ENCODE measurements at places on chromosomes 5 and 9.

- no peak for DNase-seq
Observed at GRCh38 chr9:96449523-96449844, 485 bp upstream of the HABP4 start.

DNA sequence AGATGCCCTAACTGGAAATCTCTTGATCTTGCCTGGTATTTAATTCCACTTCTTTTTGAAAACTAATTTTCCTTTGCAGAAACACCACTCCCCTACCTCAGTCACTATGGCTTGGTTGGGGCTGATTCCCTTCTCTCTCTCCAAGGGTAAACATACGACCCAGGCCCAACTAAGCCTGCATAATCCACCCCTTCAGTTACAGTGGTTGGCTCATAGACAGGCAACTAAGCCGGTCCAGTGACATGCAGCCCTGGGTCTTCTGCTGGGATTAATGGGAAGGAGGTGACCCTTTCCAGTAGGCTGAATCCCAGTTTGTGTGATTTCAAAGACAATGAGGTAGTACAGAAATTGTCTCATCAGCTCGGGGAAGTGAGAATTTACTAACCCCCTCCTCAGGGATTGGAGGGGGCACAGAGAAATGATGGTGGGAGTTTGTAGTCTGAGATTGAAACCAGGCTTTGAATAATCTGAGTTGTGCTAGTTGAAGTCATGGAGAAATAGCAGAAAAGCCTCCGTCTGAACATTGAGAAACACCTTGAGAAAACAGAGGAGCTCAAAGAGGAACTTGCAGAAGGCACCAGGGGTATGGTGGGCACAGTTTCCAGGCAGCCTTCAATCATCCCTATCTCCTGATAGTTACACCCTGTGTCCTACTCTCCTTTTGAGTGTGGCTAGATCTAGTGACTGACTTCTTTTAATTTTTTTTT lies 148.9 kb downstream of the GCNT1 start:
- no peak for DNase-seq

GRCh38 chr5:56837381-56837780 lies 22.0 kb downstream of the MAP3K1 start:
- no peak for DNase-seq

DNA sequence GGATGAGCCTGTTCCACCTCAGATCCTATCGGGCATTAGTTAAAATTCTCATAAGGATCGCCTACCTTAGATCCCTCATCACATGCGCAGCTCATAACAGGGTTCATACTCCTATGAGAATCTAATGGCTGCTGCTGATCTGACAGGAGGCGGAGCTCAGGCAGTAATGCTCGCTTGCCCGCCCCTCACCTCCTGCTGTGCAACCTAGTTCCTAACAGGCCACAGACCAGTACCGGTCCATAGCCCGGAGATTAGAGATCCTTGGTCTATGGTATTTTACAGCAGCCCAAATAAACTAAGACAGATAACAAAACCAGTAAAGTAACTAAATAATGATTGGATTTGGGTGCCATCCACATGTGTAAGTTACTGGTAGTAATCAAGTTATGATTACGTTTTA lies 17.5 kb downstream of the GOLPH3 start:
- DNase-seq = no peak

DNA sequence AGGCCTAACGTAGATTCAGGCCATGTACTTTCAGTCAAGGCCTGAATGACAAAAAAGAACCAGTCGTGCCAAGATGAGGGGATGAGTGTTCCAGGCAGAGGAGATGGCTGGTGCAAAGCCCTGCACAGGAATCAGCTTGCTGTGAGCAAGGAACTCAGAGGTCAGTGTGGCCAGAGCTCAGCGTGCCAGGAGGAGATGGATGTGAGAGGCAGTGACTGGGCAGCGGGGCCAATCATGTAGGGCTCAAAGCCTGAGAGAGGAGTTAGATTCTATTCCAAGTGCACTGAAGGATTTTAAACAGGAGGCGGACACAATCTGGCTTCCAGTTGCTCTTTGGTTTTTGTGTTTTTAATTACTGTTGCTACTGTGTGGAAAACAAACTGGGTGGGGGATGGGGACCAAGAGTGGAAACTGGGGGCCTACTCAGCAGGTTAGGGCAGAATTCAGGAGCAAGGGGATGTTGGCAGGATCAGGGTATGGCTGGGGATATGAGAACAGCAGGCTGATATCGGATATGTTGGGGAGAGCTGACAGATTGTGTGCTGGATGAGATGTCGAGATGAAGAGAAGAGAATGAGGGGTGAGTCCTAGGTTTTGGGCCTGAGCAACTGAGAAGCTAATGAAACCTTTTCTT lies 64.3 kb downstream of the ANGPTL2 start:
- DNase-seq = no peak

GRCh38 chr9:6605202-6605601 lies 40.3 kb downstream of the GLDC start:
- DNase-seq = no peak

- no peak for DNase-seq
Observed at GRCh38 chr5:63262185-63262981, 683.8 kb downstream of the LRRC70 start.

DNA sequence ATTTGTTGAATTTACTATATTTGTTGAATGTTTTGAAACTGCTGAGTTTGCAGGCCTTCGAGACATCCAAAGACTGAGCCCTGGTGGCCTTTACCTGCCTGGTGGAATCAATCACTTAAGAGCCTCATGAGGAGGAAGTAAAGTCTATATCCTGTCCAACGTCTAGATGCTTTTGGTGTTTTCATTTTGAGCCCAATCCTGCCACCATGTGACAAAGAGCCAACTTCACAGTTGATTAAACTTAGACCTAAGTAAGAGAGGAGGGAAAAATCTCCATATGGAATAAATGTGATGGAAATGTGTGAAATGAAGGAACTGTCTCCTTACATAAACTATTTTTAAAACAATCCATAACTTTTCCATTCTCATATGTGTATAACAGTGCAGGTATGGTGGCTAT lies 220.1 kb downstream of the PRR16 start:
- no peak for DNase-seq

GRCh38 chr5:113433862-113434612 lies 752 bp downstream of the TSSK1B start:
- DNase-seq = no peak

DNA sequence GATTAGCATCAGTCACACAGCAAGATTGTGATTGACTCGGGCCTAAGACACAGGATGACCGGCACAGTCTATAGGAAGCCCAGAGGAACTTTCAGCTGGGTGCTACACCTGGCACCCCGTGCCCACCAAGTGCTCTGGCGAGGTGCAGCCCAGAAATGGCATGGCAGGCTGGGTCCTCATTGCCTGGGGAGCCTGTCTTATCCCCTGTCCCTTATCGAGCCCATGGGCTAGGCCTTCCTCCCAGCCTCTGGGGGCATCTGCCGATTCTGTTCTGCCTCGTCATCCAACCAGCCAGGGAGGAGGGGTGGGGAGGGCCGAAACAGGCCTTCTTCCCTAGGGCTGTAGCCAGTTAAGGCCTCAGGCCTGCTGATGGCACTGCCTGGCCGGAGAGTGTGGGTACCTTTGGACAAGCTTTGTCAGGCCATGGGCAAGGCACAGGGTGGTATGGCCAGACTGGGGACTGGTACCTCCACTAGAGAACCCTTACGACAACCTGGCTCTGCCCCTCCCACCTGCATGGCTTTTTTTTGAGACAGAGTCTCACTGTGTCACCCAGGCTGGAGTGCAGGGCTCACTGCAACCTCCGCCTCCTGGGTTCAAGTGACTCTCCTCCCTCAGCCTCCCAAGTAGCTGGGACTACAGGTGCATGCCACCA lies 1.6 kb downstream of the GRK6 start:
- no peak for DNase-seq

DNA sequence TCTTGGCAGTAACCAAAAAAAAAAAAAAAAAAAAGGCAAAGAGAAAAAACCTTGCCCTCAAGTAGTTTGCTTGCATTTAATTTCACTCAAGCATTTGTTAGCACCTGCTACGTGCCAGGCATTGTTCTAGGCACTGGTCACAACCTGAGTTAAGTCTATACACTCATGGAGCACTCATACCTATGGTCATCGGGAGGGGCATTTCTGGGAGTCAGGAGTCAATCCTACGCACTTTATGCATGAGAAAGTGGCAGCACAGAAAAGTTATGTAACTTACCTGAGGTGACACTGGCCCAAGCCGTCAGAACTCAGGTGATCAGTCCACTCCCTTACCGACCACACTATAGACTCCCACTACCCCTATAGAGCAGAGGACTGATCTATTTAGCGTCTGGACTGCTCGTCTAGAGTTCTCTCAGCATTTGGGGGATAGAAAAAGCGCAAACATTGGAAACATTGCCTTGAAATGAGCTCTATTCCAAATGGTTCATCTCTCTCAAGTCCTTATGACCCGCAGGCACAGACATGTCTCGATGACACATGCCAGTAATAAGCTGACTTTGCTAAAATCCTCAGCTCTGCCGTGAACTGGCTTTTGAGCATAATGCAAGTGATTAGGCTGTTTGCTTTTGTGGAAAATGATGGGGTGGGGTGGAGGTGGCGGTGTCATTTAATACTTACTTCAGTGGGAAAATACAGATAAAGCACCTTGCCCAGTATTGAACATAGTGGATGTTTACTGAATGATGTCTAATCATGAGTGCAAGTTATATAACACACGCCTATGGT lies 160.2 kb downstream of the ARHGEF28 start:
- DNase-seq = no peak

DNA sequence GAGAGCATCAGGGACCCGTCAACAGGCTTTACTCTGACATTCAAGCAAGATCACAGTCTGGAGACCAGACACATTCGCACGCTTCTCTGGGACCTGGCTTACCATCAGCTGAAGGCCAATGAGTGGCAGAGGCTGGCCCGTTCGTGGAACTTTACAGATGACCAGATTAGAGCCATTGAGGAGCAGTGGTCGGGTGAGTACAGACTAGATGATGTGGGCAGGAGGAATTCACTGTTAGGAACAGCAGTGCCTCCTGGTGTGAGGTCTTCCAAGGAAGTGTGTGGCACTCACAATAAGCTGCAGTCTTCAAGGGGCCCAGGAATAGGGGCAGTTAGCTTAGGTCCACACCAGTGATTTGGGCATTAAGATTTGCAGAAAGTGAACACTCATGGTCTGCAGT lies 50.4 kb downstream of the POC5 start:
- no peak for DNase-seq

GRCh38 chr9:134150557-134151214 lies 13.7 kb downstream of the RNU6ATAC start:
- DNase-seq = no peak

DNA sequence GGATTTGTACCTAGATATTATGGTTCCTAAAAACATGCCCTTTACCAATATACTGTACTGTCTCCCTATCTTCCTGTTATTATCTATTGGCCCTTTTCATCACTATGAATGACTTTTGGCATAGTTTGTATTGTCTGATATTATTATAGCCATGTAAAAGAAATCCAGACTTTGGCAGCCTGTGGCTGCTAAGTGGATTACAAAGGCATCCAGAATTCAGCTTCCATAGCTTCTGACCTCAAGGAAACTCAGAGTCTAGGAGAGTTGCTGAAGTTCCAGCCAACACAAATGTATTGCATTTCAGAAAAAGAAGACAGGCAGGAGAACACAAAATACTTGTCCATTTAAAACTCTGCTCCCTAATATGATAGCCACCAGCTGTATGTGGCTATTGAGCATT lies 319.2 kb upstream of the MPDZ start:
- DNase-seq = no peak

DNA sequence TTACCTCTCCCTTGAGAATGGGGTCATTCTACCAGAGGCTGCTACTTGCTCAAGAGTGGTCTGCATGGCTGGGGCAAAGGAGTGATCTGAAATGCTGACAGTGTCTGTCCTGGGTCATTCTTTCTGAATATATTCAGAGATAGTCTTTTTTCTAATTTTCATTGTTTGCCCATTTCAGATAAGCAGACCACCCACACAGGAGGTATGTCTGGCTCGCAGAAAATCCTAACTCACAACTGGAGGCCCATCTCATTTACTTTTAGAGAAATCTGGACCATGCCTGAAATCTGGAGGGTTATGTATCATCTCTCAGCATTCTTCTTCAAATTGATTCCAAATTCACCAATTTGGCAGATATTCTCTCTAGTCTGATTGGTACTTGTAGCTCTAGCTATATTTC lies 227.6 kb downstream of the SEC61B start:
- no peak for DNase-seq

DNA sequence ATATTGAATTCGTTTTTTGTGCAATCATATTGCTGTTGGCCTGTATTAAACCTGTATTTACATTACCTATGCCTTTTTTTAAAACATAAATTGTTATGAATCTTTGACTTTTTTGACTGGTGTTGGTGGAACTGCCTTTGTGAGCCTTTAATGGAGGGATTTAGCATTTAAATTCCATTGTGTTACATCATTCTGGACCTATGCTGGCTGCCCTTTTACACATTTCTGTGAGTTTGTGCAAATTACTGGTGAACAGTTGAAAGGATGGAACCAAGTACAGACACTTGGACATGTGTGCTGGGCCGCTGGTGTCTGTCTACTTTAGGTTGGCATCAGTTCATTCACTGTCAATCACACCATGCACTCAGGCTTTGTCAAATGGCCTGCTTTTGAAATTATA lies 3.4 kb downstream of the SNX18 start:
- DNase-seq = no peak

DNA sequence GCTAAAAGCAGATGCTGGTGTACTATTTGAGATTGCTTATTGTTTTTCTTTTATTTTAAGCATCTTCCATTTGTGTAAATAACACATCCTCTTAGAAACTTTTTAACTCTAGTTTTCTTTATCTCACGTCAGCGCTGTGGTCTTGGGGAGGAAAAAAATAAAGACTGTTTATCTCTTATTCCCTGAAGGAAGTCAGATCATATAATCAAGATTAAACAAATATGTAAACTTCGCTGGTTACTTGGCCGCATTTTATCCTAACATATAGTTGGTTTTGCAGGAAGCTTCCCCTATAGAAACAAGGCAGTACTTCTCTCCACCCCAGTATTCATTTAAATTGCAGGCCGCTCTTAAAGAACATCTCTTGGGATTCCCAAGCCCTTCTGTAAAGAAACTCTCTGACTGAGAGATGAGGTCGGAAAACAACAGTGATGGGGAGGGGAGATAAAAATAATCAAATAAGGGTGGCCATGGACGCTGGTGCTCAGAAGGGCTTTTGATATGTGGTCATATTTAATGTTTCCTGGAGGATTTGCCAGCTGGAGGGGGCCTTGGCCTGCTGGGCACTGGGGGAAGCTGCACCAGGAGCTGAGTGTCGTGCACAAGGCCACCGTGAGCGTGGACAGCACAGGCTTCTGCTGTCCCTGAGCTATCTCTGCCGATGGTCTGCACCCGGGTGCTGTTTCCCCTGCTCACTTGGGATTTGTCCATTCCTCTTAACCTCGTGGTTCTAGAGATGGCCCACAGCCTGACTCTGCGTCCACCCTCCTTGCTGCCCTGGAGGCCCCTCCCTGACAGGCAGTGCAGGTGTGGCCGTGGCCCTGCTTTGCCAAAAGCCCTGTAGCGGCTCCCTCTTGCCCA lies 23.8 kb downstream of the NEURL1B start:
- DNase-seq = no peak
